ENCODE measurements at places on chromosomes 6 and 20. TPM values are rescaled to one million over a fixed set of nuclear protein-coding genes. Genes with fewer than 3 reads are reported as not detected.

DNA sequence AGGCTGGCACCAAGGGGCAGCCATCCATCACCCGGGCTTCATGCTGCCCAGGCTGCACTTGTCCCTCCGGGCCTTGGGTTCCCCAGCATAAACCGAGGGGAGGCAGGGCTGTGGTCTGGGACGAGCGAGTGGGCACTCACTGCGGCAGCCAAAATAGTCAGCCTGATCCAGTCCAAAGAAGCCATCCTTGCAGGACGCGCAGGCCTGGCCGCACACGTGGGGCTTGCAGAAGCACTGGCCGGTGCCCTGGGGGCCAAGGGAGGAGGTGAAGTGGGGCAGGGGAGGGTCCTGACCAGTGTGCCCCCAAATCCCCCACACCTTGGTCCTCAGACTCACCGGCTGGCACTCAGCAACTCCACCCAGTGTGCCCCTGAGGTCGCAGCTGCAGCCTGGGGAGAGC, 32.1 kb downstream of the ADRM1 start:
- H3K27ac ChIP-seq: no peak overlapping the region
- H3K4me1 ChIP-seq: no peaks in the 10 kb centered on the region
- no peak overlapping the region for H3K4me3 ChIP-seq
- peaks cover 23% of the 10 kb centered on the region for H3K36me3 ChIP-seq
- no peaks in the 10 kb centered on the region for H3K27me3 ChIP-seq
- DNase-seq: no peak

Gene PRL
- total RNA-seq: not detected

GRCh38 chr20:20711413-20711812, 1.0 kb downstream of the RALGAPA2 start:
- no peak overlapping the region for H3K27ac ChIP-seq
- H3K27me3 ChIP-seq: no peaks in the 10 kb centered on the region
- H3K4me3 ChIP-seq: peak overlapping the region; percentile 89
- peaks cover 23% of the 10 kb centered on the region for H3K4me1 ChIP-seq

Gene TMEM151B
- not detected for total RNA-seq

DNA sequence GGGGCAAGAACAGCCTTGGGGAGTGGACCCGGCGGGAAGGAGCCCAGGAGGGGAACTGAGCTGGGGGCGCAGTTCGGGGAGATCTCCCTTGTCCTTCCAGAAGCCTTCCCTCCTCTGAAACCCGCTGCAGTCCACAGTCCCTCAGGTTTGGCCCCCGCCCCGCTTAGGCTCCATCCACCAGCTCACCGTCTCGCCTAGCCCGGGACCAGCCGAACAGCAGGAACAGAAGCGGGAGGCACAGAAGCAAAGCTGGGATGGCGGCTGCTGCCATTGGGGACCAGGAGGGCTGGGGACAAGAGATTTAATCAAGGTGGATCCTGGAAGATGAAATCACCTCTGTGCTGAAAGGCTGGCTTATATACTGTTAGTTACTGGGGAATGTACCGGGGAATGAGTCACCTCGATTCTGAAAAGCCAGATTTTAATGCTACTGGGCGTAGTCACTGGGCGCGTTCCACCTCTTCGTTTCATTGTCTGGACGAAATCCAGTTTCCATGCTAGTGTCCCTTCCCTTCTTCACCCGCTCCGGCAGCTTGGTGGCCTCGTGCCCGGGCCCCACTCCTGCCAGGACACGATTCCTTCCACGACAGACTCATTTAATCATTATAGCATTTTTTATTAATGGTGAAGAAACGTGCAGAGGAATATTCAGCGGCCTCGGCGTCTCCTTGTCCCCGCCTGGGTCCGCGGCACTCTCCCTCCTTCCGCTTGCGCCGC, at the start of gene RAET1L:
Gene RAET1L, minus strand, starts transcription at position 332 of the 717 bp plus-strand sequence. Its CDS starts 61 bp downstream, at position 271.
- no peaks in the 10 kb centered on the region for H3K36me3 ChIP-seq
- no peaks in the 10 kb centered on the region for H3K4me1 ChIP-seq
- no peak for DNase-seq
- no peak within 1 kb of the TSS for H3K4me3 ChIP-seq
- H3K27ac ChIP-seq: no peak within 1 kb of the TSS

DNA sequence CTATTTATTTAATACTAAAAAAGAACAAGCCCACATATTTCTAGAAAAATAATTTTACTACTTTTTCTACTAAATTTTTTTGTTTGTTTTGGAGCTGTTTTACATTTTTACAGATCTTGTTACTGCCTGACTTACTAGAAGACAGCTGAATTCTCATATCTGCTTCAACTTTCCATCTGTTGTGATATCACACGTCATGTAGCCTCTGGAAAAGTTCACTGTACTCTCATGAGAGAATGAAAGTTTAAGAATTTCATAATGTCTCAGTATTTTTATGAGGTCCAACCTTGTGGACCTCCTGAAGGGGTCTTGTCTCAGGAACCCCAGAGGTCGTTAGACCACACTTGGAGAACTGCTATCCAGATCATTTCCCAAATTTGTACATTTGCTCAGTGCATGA, 81.7 kb upstream of the MTHFD1L start:
- H3K4me3 ChIP-seq: no peak overlapping the region
- H3K27me3 ChIP-seq: no peaks in the 10 kb centered on the region
- H3K36me3 ChIP-seq: peaks cover 4% of the 10 kb centered on the region
- peak overlapping the region; percentile 80 for H3K27ac ChIP-seq
